H4 (cell line): ENCODE measurements at places on chromosomes 5 and 9.

DNA sequence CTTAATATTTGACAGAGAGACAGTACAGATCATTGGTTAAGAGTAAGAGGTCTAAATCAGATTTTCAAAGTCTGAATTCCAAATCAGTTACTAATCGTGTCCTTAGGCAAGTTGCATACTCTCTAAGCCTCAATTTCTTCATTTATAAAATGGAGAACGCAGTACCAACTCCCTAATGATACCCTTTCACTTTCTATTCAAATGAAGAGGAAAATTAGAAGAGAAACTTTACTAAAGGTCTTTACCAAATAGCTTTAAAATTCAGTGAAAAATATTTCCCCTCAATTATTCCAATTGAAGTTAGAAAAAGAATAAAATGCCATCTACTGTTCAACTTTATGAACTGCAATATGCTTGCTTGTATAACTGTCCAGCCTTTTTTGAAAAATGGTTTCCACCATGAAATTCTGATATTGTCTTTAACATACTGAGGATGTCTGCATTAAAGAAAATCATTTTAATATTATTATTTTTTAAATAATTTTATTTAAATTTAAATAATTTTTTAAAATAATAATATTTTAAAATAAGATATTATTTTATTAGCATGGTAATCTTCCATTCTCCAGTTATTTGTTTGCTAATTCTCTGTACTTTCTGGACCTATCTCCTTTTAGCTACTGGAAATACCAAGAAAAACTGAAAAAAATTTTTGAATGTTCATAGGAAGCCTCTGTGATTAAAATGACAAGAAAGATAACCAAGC lies 36.0 kb downstream of the POC5 start:
- no peak for DNase-seq

DNA sequence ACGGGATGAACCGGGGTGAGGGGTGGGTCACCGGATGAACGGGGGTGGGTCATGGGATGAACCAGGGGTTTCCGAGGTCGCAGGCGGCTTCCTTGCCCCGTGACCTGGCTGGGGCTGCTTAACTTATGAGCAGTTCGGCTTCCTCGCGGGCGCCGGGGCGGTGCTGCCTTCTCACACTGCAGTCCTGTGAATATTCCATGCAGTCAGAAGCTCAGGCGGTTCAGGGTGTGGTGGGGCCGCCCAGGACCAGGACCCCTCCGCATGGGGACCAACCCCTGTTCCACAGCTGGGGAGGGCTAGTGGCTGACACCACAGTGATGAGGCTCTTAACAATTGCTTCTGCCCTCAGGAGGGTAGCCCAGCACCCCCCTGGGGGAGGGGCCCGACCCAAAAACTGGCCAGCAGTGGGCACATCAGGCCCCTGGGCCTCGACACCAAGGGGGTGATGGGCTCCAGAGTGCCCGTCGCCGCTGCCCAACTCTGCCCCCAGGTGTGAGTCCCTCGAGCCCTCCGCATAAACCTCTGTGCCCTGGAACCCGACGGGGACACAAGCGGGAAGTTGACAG lies 30.9 kb upstream of the SLC9A3 start:
- DNase-seq, result no peak

DNA sequence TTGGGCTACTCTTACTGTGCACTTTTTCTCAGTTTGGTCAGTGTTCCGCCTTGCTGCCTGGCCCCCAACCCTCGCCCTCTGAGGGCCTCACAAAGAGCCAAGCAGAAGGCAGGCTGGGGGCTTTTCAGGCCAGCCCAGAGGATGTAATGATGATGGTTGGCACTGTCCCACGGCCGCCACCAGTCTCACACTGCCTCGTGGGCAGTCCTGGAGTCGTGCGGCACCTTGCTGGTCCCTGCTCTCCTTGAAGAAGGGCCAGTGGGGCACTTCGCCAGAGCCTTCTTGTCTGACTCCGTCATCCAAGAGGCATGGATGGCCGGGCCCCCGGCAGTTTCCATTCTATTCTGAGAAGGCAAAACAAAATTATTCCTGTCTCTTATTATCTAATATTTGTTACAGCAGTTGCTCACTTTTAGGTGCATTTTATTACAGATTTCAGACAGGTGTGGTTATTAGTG lies 21.0 kb downstream of the TENT4A start:
- DNase-seq, result no peak

- DNase-seq, result no peak
Observed at GRCh38 chr5:180007582-180007981, 64.0 kb downstream of the RNF130 start.

- DNase-seq, result no peak
Observed at GRCh38 chr9:16616686-16617085, 253.8 kb downstream of the BNC2 start.

DNA sequence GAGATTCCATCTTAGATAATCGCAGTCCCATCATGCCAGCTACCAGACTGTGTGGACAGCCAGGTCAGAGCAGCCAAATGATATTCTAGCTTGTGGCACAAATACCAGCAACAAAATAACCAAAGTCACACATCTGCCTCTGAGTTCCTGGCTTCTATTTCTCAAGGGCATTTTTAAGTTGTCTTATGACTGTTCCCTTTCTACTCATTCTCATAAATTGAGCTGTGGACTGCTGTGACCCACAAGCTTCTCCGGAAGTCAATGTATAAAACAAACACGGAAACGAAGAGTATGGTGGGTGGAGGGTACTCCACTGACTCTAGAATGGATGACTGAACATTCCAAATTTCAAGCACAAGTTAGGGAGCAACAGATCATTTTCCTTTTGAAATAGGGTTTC lies 43.9 kb downstream of the PDCD1LG2 start:
- DNase-seq, result no peak

DNA sequence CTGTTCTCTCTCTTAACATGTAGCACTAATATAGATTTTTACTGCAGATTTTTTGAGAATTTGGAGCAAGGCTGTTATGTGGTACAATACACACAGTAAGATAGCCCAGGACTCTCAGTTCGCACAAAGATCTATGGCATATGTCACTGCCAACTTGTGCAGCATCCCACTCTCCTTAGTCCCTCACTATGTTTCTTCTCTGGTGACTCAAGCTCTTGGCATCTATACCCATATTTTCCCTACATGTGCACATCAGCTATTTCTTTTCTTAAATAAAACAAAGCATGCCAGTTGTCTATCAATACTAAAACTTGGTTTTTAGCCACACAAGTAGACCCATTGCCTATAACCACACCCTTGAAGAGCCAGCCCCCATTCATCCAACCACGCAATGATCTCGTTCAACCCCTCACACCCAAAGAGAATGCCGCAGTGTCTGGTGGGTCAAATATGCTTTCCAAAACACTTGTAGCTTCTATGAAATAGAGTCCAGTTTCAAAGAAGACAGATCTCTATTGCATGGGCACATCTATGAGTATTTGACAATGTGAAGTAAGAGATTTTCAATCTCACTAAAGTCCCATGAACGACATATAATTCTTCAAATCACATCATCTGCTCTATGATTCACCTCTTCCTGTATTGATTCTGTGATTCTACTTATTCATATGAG lies 18.2 kb upstream of the IL7R start:
- DNase-seq, result no peak

GRCh38 chr9:77588271-77588937 lies 59.7 kb downstream of the GNA14 start:
- peak; percentile 50 for DNase-seq

- DNase-seq, result peak; percentile 24
Observed at GRCh38 chr9:88106492-88106891, 31.8 kb downstream of the SPATA31C2 start.

DNA sequence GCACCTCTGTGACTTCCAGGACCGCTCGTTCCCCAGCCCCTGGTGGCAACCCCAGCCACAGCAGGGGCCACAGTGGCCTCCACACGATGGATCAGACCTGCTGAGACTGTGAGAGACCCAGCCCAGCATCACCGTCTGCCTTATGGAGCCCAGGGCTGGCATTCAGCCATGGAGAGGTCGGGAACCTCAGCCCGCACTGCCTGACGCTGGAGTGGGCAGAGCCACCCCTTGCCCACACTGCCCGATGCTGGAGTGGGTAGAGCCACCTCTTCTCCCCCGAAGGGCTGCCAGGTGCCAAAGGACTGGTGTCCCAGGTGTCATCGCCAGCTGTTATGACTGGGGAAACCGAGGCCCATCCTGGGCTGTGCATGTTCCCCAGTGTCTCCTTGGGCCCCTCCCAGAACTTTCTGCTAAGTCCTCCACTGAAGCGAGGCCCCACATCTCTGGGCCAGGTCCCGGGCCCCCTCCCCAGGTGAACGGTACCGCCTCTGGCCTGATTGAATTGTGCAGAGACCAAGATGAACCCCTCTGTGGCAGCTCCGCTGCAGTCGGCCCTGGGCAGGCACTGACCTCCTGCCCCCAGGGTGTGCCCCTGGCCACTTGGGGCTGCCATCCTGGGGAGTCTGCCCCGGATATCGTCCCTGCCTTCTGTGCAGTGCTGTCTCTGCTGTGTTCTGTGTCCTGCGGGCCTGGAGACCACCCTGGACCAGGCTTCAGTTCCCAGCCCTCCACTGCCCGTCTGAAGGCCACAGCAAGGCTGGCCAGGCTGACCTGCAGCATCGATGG lies 137.1 kb downstream of the ADAMTS2 start:
- DNase-seq, result no peak

DNA sequence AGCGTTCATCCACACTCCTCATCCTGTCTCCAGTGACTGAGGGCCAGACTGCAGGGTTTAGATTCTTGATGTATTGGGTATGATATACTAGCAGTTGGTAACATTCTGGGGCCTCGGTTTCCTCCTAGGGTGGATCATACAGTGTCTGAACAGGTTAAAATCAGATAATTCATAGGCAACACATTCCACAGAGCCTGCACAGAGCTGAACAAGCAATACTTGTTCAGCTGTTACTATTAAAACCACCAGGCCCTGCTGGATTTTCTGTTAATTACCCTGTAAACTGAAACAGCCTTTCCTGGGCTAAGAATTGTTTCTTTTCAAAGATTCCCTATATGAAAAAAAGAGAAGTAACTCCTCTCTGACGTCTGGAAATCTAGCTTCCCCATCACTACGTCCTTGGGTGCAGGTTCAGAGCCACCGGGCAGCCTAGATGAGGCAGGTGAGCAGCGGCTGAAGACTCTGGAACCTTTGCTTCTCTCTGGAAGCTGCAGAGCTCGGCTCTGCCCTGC lies 1313.5 kb upstream of the WWC1 start:
- no peak for DNase-seq

DNA sequence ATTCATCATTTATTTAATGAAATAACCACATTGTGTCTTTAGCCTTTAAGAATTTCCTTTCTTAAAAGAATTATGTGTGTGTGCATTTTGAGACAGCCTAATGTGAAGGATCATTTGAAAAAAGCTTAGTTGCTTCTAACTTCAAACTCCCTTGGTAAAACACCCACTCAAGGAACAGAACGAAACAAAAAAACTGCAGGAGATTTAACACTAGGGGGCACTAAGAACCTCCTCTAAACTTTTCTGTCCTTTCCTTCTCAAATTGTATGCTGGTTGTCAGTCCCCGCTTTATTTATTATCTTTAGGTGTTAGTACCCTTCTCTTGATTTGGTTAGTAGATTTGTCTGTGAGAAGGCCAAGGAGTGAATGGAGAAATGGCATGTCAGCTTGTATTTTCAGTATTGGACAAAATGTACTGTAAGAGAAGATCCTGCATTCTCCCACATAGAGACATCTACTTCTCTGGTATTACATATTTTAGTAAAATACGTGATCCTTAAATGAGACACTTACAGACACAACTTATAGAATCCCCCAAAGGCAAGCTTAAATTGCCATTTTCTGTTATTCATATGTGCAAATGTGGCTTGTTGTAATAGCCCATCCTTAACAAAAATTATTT lies 229.7 kb downstream of the MRPS30 start:
- peak; percentile 3 for DNase-seq

- peak; percentile 39 for DNase-seq
Observed at GRCh38 chr9:20558566-20559016, 63.7 kb downstream of the MLLT3 start.

GRCh38 chr5:53110156-53110555 lies 599 bp upstream of the MOCS2 start:
- DNase-seq, result no peak

- DNase-seq, result no peak
Observed at GRCh38 chr9:69371001-69371400, 46.0 kb downstream of the ENTREP1 start.
